ENCODE measurements at places on chromosomes 5 and 9. TPM values are rescaled to one million over a fixed set of nuclear protein-coding genes. Genes with fewer than 3 reads are reported as not detected.
A peak's percentile ranks its signal among the peaks of the same experiment; 100 is the strongest.

The NAIP gene
- polyA plus RNA-seq = 11.0 TPM

The RMRP gene
- not detected for polyA plus RNA-seq

The NXNL2 gene
- polyA plus RNA-seq = not detected

The ZDHHC11 gene
- 0.69 TPM for polyA plus RNA-seq

DNA sequence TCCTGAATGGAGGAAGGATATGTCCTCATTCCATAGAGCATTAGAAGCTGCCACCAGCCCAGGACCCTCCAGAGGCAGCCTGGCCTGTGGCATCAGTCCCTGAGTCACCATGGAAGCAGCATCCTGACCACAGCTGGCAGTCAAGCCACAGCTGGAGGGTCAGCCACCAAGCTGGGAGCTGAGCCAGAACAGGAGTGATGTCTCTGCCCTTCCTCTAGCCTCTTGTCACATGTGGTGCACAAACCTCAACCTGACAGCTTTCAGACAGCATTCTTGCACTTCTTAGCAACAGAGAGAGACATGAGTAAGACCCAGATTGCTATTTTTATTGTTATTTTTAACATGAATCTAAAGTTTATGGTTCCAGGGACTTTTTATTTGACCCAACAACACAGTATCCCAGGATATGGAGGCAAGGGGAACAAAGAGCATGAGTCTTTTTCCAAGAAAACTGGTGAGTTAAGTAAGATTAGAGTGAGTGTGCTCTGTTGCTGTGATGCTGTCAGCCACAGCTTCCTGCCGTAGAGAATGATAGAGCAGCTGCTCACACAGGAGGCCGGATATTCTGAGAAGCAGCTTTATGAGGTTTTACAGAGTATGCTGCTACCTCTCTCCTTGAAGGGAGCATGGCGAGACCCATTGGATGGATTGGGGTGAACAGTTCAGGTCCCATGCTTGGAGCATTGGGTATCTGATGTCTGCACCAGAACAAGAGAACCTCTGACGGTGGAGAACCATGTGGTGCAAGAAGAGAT, 13.0 kb upstream of the CYFIP2 start:
- peak overlapping the region; percentile 22 for H3K4me3 ChIP-seq
- H3K27ac ChIP-seq = peak overlapping the region; percentile 71
- DNase-seq = no peak
- H3K4me1 ChIP-seq = peaks cover 21% of the 10 kb centered on the region

DNA sequence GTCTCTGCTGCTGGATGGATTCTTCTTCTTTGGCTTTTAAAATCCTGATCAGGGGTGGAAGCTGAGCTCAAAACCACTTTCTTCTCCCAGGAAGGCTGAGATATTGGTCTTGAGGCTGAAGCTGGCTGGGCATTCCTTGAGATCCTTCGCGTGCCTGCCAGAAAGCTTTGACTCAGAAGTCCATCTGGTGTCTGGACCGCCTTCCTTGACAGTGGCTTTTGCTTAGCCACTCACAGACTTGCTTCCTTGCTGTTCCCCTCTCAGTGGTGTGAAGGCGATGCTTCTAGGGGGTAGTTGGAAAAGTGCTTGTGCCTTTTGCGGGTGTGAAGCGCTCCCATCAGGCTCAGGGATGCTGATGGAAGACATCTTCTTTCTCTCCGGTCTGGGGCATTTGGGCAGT, 45.9 kb downstream of the RGS3 start:
- no peak overlapping the region for H3K27ac ChIP-seq
- H3K4me1 ChIP-seq = peaks cover 7% of the 10 kb centered on the region
- no peaks in the 10 kb centered on the region for H3K36me3 ChIP-seq
- no peak overlapping the region for H3K4me3 ChIP-seq
- no peak for DNase-seq

DNA sequence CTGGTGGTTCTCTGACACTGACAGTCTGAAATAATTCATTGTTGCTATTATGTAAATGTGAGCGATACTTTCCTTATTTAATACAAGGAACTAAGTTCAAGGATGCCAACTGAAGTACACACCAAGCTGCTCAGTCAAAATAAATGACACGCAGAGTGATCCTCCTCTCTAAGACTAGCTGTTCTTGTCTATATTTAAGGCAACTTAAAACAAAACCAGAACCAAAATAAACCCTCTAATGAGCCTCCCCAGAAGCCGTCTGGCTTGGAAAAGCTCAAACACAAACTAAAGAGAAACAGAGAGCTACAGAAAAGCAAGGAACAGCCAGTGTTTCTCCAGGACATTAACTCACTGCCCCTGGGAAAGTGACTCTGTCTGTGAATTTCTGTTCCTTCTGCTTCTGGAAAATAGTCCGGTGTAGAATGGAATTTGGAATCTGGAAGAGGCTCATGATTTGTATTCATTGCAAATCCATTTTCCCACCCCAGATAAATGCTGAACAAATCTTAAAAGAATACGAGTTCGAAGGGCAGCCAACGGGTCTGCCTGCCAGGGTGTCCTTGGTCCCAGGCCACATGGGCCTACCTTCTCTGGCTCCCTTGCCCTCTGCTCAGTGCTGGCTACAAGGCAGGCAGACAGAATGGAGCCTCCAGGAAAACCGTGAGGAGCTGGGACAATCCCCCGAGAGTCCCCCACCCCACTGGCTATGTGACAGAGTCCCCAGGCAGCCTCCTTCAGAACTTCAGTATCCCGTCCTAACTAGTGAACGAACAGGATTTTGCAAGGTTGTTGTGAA, 14.8 kb downstream of the GGTA1 start:
- peak; percentile 9 for DNase-seq
- peaks cover 34% of the 10 kb centered on the region for H3K4me1 ChIP-seq
- peak overlapping the region; percentile 53 for H3K27ac ChIP-seq
- H3K36me3 ChIP-seq = no peaks in the 10 kb centered on the region

GRCh38 chr5:156981481-156981880, 18.5 kb upstream of the TIMD4 start:
- no peak overlapping the region for H3K4me3 ChIP-seq
- H3K27ac ChIP-seq = no peak overlapping the region
- H3K27me3 ChIP-seq = no peaks in the 10 kb centered on the region
- DNase-seq = no peak

- no peaks in the 10 kb centered on the region for H3K36me3 ChIP-seq
- no peak overlapping the region for H3K27ac ChIP-seq
- H3K4me3 ChIP-seq = no peak overlapping the region
Observed at GRCh38 chr5:141007791-141008190, 41.5 kb downstream of the PCDHAC2 start.

- no peak overlapping the region for H3K4me3 ChIP-seq
- H3K36me3 ChIP-seq = no peaks in the 10 kb centered on the region
- peaks cover 5% of the 10 kb centered on the region for H3K4me1 ChIP-seq
Observed at GRCh38 chr5:127589309-127590030, 59.4 kb upstream of the CTXN3 start.
